NCI-H2227 treated with DMSO at 0.1 percent for 48 hours (cell line): ENCODE measurements at places on chromosomes 3 and 15.
A peak's percentile ranks its signal among the peaks of the same experiment; 100 is the strongest.

GRCh38 chr15:43998607-43999006 is 171.8 kb downstream of the WDR76 start:
- DNase-seq: no peak

GRCh38 chr3:43641306-43642114 is 19.7 kb upstream of the ANO10 start:
- no peak for DNase-seq

- DNase-seq: no peak
Measured at GRCh38 chr15:36673039-36673438, 93.6 kb downstream of the CDIN1 start.

- no peak for DNase-seq
Measured at GRCh38 chr3:13161771-13162535, 88.7 kb upstream of the IQSEC1 start.

GRCh38 chr15:61725251-61725650 is 335.0 kb downstream of the VPS13C start:
- no peak for DNase-seq

- no peak for DNase-seq
Measured at GRCh38 chr15:52975941-52976449, 185.9 kb upstream of the ONECUT1 start.

DNA sequence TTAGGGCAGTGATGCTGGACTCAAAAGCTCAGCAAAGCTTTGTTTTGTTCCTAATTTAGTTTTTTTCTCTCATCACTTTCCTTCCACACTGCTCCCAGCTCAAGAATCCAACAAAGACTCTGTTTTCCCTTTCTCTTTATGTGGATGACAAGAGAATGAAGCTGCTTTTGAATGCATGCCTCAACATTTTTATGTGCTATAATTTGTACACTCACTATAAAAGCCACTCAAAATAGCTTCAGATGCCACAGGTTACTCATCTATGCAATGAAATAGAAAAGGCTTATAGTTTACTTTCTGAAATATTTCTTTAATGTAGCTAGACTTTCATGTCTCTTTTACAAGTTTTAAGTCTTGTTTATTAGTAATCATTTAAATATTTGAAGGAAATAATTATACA is 714.9 kb downstream of the OTOL1 start:
- no peak for DNase-seq

DNA sequence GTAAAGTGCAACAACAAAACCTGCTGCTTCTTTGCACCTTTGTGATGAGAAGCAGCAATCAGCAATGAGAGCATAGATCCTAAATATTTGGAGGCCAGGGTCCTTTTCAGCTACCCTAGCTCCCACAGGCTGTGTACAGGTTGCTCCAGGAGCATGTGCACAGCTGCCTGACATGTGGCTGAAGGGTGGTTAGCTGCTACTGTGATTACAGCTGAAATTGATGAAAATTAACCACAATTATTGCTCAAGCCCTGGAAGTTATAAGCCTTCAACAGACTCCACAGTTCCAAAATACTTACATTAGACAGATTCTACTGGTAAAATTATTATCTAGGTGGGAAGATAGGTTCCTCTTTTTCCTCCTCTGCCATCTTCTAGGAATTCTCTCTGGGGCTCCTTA is 28.5 kb downstream of the COMMD2 start:
- DNase-seq: no peak

DNA sequence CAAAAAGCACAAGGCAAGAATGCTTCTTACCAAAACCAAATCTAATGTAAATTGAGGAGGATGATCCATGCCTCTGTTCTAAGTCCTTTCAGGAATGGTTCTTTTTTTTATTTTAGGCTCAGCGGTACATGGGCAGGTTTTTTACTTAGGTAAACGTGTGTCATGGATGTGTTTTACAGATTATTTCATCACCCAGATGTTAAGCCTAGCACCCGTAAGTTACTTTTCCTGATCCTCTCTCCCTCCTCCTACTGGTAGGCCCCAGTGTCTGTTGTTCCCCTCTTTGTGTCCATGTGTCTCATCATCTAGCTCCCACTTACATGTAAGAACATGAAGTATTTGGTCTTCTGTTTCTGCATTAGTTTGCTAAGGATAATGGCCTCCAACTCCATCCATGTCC is 289.2 kb upstream of the THBS1 start:
- DNase-seq: no peak

GRCh38 chr3:61704807-61705206 is 143.4 kb downstream of the PTPRG start:
- DNase-seq: no peak

DNA sequence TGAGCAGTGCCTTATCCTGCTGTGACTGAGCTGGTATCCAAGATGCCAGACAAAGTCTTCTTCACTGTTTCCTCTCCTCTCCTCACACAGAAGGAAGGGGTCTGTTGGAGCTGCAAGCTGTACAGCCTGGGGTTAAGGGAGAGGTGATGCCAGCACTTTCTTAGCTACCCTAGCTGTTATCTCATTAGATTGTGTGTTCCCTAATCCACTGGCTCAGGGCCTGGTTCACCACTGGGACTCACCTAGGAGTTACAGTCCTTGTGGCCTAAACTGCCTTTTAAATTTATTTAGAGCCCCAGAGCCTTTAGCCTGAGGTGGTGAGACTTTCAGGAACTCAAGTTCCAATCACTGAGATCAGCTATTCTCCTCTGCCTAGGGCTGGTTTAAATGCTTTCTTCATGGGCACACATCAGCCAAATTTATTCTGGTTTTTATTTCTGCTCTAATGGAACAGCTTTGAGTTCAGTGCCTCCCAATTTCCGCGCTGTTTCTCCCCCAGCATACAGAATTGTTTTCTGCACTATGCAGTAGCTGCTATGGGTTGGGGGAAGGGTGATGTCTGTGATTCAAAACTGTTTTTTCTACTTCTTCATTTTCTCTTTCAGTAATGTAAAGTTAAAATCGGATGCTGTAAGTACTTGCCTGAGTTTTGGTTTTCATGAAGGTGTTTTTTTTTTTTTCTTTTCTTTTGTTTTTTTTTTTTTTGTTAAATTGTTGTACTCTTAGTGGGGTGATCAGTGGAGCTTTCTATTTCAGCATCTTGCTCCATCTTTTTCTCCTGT is 198.8 kb downstream of the DOCK3 start:
- no peak for DNase-seq

DNA sequence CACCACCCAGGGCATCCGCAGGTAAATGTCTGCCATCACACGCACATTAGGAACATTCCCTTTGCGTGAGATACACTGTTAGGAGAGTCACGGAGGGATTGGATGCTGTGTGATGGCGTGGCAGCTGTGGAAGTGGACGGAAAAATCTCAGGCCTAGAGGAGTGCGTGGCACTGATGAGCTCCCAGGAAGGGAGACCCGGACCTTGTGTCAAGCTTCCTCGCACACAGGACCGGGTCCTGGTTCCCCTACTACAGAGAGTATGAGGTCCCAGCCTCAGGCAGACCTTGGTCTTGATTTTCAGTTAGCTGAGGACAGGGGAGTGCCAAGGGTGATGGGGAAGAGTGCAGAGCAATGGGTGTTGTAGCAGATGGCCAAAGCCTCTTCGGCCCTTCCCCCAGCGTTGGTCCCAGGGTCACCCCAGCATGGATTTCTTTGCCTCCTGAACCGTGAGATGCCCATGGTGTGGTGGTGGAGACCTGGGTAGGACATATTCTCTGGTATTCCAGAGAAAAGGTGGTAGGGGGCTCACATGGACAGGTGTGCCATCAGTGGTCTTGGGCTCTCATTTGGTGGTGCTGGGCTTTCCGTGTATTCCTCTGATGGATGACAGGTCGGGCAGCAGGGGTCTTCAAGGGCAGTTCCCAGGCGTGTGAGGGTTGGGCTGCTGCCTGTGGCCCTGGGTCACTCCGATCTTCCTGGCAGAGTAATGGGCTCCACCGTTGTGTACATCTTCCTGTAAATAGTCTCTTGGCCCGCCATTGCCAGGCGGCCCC is 105.1 kb downstream of the SNRPN start:
- no peak for DNase-seq

DNA sequence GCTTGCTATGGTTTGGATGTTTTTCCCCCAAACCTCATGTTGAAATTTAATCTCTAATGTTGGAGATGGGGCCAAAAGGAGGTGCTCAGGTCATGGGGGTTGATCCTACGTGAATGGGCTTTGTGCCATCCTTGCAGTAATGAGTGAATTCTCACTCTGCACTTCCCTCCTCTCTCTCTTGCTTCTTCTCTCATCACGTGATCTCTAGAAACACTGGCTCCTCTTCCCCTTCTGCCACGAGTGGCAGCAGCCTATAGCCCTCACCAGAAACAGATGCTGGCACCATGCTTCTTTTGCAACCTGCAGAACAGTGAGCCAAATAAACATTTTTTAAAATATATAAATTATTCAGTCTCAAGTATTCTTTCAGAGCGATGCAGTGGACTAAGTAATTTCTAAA is 13.3 kb upstream of the PLSCR1 start:
- DNase-seq: no peak

DNA sequence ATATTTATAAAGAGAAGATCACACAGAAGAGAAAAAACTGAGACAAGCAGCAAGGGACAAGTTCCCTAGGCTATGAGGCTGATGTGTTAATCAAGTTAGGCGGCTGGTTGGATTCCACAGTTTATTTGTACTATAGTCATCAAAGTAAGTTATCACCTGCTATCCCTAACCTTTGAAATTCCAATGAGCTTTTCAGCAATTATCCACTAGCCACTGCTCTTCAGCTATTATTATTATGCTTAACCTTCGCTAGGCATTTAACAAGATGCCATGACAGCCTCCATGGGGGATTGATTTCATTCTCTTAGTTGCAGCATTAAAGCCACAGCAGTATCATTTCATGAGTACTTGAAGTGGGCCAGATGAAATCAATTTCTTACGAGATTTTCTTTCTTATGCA is 699.5 kb upstream of the NAALADL2 start:
- peak; percentile 22 for DNase-seq

- DNase-seq: no peak
Measured at GRCh38 chr3:190677001-190677400, 163.1 kb downstream of the IL1RAP start.

DNA sequence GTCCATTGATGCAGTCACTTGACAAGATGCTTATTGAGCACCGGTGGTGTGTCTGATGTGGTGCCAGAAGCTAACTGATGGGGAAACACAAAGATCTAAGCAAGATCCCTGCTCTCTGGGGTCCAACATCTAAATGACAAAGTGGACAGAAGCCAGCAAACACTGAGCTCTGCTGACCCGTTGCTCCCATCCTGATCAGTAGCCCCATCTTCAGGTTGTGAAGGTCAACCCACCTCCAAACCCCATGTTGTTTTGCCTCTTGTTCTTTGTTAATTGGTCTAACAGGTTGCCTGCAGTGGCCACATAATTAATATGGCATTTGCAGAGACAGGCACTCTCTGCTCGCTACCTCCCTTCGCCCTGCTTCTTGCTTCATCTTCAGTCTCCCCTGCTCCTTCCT is 21.5 kb upstream of the GLCE start:
- no peak for DNase-seq

GRCh38 chr3:38834110-38834509 is 18.1 kb upstream of the SCN10A start:
- DNase-seq: peak; percentile 60

DNA sequence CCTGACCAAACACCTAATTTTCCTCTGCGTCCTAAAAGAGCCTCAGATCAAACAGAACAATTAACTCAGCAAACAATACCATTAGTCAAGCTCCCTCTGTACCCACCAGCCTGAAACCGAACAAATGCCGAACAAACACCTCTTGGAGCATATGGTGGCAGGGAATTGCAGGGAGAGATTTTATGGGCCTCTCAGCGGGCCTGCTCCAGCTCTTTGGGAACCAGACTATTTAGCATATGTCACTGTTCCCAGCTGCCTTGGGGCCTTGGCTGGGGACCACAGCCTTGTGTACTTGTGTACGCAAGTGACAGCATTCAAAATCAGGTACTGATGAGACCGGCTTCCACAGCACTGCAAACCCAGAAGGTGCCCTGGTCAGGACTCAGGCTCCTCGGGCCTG is 388.8 kb upstream of the PPP2R3A start:
- DNase-seq: no peak
